ENCODE measurements at places on chromosomes 11 and 22.

GRCh38 chr11:86814775-86815174 is 14.4 kb downstream of the PRSS23 start:
- DNase-seq = no peak

DNA sequence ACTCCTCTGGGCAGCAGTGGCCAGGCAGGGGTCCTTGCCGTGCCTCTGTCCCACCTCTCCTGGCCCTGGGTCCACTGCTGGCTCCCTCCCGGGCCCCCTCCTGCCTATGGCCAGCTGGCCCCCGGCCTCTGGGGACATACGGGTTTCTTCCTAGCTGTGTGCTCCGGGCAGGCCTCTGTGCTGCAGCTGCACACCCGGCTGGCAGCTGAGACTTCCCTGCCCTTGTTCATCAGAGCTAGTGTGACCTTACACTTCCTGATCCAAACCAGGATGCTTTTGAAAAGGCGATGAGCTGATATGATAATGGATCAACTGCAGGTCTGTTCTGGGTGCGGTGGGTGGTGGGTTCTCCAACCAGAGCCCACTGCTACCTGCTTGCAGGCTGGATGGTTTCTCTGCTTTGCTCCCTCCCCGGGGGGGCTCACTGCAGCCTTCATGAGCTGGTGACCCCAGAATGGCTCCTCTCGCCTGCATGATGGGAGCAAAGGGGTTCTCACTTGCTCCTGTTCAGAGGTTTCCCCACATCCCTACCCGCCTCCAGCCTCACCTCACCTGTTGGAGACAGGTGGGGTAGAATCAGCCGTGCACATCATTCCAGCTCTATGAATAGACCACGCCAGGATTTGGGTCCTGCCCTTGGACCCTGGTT is 13.3 kb downstream of the B3GAT1 start:
- no peak for DNase-seq

DNA sequence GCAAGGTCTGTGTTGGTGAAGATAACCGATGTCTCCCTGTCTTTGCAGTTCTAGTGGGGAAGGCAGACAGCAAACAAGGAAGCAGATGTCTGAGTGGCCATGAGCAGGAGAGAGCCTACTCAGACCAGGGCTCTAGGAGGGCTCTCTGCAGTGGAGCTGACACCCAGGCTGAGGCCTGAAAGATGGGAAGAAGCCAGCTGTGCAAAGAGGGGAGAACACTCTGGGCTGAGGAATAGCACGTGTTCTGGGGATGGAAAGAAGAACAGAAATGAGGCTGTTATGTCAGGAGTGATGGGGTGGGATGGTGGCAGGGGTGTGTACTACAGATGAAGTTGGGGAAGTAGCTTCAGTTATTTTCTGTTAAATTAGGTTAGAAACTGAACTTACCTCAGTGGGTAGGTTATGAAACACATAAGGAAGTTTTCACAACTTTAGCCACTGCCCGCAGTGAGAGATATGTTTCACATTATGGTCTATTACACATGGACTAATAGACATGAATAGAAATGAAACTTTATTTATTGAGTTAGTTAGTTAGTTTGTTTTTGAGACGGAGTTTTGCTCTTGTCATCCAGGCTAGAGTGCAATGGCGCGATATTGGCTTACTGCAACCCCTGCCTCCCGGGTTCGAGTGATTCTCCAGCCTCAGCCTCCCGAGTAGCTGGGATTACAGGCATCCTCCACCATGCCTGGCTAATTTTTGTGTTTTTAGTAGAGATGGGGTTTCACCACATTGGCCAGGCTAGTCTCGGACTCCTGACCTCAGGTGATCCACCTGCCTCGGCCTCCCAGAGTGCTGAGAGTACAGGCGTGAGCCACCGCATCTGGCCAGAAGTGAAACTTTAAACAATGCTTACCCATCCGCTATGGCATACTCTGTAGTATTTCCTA is 7.8 kb downstream of the DCPS start:
- DNase-seq = no peak

DNA sequence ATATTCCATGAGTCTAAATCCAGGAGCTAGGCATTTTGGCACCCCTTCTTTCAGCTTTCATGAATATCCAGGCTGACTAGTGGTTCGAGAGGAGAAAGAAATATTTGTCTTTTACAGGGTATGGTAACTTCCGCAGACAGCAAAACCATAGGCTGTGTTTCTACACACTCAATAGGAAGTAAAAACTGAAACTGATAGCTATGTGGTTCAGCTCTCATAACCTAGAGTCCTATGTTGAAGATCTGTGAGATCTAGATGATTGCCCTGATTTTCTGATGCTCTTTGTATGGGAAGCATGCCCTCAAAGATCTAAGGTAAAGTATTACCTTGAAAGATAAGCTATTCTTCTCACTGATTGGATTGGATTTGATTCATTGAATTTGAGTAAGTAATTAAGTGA is 118.3 kb downstream of the CD44 start:
- DNase-seq = no peak

GRCh38 chr11:66006134-66006890 is 4.0 kb downstream of the BANF1 start:
- DNase-seq = no peak

DNA sequence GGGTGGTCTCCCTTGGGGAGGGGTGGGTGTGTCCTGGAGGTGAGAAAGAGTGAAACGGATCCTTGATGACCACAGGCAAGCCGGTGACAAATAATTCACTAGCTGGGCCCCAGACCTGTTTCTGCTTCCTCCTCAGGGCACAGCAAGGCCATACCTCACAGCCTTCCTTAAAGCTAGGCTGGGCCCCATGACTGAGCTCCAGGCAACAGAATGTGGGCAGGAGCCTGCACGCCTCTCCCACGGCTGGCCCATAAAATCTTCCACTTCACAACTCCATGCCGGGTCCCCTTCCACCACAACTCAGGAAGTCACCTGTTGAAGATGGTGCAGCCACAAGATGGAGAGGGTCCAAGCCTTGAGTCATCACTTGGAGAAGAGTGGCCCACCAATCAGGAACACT is 23.9 kb downstream of the SLC22A12 start:
- DNase-seq = no peak

Data from right cardiac atrium (tissue), 5 donors.